ENCODE measurements at places on chromosomes 1 and 21. TPM values are rescaled to one million over a fixed set of nuclear protein-coding genes. Genes with fewer than 3 reads are reported as not detected.

DNA sequence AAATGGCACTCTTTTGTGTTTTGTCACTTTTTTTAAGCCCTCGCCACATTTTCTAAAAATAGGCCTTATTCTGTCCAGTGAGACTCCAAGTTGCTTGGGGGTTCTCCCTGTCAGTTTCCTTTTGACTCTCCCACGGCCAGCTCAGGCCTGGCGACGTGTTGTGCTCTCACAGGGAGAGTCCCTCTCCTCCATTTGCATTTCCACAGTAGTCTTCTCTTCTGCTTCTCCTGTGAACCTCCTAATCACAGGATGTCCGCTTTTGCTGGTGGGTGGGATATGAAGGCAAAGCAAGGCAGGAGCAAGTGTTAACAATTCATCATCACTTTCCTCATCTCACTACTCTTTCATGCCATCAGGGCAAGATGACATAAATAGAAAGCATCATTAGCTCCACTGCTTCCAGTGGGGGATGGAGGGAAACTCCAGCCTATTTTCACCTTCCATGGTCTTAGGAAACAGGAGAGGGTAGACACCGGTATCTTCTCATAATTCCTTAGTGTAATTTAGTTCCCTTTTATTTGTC lies 99.8 kb downstream of the INTS7 start:
- DNase-seq = no peak

GRCh38 chr1:65209005-65209885 lies 61.2 kb downstream of the AK4 start:
- no peak for DNase-seq

GRCh38 chr1:68633141-68633919 lies 136.4 kb upstream of the DEPDC1 start:
- no peak for DNase-seq

- DNase-seq = no peak
These were observed 28.7 kb downstream of the MARK1 start for GRCh38 chr1:220556641-220557040.

DNA sequence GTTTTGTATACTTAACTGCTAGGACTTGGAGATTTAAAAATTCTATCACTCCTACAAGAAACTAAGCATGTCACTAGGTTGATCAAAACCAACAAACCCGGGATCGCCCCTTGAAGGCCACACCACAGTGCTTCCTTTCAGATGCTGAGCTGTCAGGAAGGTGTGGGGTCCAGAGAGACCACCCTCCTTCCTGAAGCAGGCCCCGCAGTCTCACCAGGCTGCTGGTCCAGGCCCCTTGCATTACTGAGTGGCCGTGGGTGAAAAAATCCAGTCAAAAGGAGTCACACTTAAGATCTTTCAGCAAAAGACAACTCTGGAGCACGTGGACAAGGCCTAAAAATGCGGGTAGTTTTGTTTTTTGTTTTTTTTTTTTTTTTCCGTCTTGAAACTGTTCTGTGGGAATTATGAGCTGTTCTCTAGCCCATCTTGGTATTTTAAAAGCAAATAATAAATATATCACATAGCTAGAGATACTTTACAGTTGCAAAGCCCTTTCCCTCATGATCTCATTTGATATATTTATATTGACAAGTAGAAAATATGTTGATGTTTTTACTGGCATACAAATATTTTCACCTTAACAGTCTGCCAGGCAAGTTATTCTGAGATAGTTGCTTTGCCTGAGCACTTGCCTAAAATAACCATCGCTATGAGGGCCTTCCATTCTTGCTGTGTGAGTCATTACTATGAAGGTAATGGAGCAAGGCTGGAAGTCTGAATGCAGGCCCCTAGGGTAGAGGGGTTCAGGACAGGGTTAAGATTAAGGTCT lies 73.1 kb upstream of the EDEM3 start:
- no peak for DNase-seq

GRCh38 chr1:56432166-56432971 lies 147.0 kb downstream of the PLPP3 start:
- DNase-seq = no peak

DNA sequence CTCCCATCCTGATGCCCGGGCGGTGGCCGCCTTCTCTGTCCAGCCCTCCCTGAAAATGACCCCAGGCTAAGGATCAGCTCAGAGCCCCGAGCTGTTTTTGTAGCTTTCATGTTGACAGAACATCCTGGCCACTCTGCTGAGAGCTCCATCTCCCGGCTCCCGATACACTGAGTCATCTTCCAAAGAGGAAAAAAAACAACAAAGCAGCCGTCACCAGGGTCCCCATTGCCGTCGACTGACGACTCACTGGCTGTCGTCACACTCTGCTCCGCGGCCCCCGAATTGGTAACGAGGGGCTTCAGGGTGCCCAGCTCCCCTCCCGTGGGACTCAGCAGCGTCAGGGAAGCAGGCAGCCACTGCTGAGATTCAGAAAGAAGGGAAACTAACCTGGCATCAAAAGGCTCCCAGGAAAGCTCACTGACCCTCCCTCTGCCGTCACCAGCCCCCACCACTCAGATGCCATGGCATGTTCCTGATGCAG lies 67.2 kb downstream of the CD46 start:
- peak; percentile 72 for DNase-seq

DNA sequence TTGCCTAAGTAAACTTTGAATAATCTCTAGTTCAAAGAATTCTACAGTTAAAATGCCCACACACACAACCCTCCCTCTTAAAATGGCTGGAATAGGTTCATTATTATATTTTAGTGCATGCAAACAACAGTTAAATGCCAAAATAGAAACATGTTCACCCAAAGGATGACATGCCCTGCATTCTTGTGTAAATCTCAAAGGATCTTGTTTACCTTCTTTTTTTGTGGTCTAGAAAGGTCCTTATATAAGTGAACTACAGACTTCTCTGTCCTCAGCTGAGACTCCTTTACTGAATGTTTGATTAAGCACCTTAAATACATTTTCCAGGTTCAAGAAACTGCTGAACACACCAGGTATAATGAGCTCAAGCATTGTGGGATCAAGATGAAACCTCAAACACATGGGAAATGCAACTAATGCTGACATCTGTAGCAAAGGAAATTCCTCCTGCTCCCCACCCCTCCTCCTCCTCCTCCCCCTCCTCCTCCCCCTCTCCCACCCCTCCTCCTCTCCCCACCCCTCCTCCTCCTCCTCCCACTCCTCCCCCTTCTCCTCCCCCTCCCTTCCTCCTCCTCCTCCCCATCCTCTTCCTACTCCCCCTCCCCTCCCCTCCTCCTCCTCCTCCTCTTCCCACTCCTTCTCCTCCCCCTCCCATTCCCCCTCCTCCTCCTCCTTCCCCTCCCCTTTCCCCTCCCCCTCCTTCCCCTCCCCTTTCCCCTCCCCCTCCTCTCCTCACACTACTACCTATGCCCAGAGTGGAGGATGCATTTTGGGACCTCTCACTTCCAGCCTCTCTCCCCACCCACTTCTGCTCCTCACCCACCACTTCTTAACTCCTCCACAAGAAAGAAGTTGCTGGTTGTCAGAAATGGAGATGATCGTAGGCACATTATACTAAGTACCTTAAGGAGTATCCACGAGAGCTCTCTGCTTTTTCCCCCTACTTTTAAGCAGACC lies 233.9 kb downstream of the MRPL39 start:
- DNase-seq = no peak

DNA sequence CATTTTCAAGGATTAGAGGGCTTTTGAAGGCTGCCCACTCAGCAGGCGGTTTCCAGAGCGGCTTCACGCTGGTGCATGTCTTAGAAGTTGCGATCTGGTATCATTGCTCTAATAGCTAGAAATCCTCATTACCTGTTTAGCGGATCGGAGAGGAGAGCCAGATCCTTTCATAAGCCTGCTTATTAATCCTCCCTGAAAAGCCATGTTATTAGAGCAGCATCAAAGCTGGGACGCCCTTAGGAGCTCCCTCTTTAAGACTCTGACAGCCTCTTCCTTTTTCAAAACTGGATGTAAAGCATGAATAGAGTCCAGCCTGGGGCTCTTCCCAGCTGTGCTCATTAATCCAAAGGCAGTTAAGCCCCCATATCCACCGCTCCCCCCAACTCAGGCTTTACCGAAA lies 13.9 kb upstream of the CTSE start:
- DNase-seq = no peak

- peak; percentile 75 for DNase-seq
These were observed 64.8 kb downstream of the ALPL start for GRCh38 chr1:21573971-21574465.

DNA sequence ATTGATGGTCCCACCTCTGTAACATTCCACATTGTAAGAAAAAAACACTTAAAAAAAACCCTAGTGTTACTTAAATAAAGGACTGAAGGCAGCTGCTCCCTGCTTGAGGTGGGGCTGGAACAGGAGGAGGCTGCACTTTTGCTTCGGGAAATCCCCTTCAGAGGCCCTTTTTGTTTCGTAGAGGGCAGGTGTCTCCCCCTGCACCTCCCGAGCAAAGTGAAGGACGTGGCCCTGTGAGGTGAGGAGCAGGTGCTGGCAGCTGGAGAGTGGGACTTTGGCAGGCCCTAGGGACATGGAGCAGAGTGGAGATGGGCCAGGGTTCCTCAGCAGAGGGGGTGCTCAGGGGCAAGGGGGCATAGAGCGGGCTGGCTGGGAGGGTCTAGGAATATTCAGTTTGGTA lies 33.4 kb upstream of the WNT4 start:
- no peak for DNase-seq

DNA sequence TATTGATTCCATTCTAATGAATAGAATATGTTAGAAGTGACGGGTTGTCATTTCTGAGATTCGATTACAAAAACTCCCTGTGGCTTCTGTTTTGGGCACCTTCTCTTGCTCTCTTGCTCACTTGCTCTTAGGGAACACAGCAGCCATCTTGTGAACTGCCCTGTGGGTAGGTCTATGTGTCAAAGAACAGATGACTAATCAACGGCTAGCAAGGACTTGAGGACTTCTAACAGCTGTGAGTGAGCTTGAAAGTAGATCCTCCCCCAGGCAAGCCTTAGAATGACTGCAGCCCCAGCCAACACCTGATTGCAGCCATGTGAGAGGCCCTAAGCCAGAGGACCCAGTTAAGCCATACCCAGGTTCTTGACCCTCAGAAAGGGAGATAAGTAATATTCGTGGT lies 49.3 kb downstream of the AZIN2 start:
- DNase-seq = peak; percentile 36

GRCh38 chr1:17485281-17485680 lies 45.8 kb upstream of the RCC2 start:
- DNase-seq = no peak

DNA sequence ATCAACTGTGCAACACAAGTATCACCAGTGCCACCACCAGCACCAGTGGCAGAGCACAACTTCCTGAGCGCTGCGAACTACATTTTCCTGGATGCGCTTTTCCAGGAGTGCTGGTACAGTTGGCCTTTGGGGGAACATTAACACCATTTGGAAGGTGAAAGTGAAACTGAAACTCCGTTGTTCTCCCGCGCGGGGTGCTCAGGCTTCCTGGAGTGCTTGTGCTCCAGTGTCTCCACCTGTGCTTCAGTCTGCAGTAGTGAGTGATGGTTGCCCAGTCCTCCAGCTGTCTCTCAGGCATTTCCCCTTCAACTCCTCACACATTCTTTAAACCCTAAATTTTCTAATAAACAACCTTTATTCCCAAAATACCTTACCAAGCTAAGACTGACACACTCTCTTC lies 187.8 kb downstream of the LRRIQ3 start:
- no peak for DNase-seq

GRCh38 chr1:22502202-22502601 lies 50.6 kb downstream of the ZBTB40 start:
- no peak for DNase-seq

- DNase-seq = no peak
These were observed 3.4 kb downstream of the RERE start for GRCh38 chr1:8813991-8814390.

DNA sequence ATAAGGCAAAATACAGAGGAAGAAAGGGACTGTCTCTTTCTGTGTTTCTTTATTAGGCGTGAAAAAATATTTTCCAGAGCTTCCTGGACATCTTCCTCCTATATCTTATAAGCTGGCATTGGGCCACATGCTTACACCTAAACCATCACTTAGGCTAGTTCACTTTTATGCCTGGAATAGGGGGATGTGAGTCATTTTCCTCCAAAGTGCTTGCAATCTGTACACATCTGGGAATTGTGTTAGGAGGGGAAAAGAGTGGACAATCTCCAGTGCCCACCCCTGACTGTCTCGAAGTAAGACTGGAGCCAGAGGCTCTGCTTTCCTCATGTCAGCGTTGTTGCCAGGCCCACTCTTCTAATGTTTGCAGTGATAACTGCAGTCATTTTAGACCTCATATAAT lies 29.9 kb downstream of the GIPC2 start:
- DNase-seq = no peak

DNA sequence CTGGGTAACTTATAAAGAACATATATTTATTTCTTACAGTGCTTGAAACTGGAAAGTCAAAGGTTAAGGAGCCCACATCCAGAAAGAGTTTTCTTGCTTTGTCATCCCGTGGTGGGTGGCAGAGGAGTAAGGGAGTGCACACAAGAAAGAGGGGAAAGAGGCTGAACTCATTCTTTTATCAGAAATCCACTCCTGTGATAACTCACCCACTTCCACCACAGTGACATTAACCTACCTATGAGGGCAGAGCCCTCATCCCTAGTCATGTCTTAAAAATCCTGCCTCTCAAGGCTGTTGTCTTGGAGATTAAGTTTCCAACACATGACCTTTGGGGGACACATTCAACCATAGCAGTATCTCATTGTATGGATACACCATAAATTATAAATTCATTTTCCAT lies 32.5 kb upstream of the RGS4 start:
- no peak for DNase-seq

GRCh38 chr1:119008483-119009311 lies 20.6 kb upstream of the TBX15 start:
- DNase-seq = no peak

DNA sequence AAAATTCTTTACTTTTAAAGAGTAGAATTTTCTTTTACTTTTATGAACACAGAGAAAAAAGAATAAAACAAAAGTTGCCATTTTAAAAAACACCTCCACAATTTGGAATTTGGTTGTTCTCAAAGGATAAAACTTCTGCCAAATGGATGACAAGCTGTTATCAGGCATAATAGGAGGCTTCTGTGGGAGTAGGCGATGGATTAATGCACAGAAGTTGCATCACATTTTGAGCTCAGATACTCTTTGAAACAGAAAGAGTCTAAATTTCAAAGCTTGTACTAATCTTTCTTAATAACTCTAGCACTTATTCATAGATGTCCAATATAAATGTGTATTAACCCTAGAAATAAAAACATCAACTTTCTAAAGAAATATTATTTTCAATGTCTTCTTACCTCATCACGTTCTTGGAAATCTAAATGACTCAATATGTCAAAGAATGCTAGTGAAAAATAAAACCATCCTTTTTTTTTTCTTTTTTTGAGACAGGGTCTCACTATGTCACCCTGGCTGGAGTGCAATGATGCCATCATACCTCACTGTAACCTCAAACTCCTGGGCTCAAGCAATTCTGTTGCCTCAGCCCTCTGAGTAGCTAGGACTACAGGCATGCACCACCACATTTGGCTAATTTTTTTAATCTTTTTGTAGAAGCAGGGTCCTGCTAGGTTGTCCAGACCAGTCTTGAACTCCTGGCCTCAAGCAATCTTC lies 112.8 kb upstream of the USP25 start:
- DNase-seq = no peak

Gene CFHR1
- total RNA-seq = not detected

Gene MMEL1
- 0.58 TPM for total RNA-seq

Gene CR1L
- not detected for total RNA-seq

Gene HLX
- 9.2 TPM for total RNA-seq

Gene MYOCOS
- not detected for total RNA-seq

Gene NTNG1
- total RNA-seq = 0.34 TPM

Gene SNIP1
- total RNA-seq = 9.7 TPM

Gene BMP8B
- total RNA-seq = 0.16 TPM

Measured in psoas muscle (tissue), 8 donors.